ENCODE measurements at places on chromosomes 4 and X. TPM values are rescaled to one million over a fixed set of nuclear protein-coding genes. Genes with fewer than 3 reads are reported as not detected.

GRCh38 chr4:114108869-114109268 is 129.4 kb upstream of the ARSJ start:
- DNase-seq = no peak

DNA sequence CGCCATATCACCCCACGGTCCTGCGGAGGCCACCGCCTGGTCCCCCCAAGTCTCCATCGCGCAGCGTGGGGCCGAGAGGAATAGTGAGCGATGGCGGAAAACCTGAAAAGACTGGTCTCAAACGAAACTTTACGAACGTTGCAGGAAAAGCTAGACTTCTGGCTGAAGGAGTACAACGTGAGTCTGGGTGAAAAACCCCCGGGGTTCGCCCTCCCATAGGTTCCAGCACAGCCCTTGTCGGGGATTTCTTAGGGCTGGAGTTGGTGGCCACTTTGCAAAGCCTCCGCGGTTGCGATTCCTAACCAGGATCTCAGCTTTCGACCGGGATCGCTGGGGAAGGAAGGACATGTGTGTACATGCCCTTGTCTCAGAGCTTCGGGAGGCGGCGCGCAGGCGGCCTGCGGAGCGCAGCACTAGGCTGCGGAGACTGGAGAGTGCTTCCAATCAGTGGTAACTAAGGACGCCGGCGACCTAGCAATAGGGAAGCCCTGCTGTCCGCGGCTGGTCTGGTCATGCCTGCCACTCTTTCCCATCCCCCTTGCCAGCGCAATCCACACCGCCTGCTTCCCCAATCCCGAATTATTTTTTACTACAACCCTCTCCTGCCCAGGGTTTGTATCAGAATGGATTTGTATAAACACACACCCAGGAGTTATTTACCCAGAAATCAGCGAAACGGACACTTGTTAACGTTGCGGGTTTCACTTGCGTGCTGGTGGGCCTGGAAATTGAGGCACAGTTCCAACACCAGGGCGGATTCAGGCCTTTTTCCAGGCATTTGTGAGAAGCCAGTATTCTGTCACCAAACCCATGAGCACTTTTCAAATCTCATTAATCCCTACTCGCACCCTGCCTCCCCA is 741 bp downstream of the SPATA18 start:
- peak; percentile 25 for DNase-seq

DNA sequence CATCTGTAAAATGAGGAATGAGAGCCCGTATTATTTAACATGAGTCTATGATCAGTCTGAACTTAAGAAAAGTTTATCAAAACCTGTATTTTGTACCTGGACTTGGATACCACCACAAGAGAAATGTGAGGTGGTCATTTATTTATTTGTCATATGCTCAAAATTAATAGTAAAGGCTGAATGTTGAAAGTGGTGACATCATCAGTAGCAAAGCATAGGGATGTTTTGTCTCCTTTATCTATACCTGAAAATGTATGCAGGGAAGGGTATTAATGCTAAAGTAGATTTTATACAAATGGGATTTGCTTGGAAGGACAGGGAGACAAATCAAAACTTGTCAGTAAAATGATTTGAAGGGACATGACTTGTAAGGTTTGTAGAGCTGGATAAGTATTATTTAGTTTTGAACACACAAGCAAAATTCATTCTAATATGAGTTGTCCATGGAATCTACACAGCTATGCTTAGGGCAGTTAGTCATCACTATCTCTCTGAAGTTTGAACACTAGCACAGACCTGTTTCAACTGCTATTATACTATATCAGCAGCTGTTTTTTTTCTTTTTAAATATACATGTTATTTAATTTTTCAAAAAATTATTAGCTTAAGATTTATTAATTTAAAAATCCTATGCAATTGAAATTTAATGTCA is 52.4 kb upstream of the GUCY1A1 start:
- no peak for DNase-seq

PCDH19 gene
- total RNA-seq = 8.8 TPM

TENM3 gene
- 60.5 TPM for total RNA-seq

GATA1 gene
- total RNA-seq = not detected
